ENCODE measurements at places on chromosomes 4 and X. TPM values are rescaled to one million over a fixed set of nuclear protein-coding genes. Genes with fewer than 3 reads are reported as not detected.

GRCh38 chrX:145532176-145532780, 285.0 kb downstream of the SPANXN1 start:
- no peak for DNase-seq

GRCh38 chr4:94208918-94209317, 1.3 kb downstream of the SMARCAD1 start:
- DNase-seq: no peak

DNA sequence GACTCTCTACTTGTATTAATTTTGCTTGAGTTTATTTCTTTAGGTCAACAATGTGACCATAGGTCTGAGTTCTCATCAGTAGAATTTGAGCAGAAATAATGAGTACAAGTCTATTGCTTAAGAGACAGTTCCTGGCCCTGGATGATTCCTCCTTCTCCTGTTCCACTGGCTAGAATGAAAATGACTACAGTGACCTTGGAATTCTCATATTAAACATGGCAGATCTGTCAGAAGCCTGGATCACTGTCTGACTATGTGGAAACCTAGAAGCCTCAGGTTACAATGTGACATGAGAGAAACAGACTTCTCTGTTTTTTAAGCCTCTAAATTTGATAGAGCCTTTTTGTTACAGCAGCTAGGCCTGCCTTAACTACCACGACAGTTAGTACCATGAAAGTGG, 82.9 kb upstream of the MED14 start:
- DNase-seq: no peak

DNA sequence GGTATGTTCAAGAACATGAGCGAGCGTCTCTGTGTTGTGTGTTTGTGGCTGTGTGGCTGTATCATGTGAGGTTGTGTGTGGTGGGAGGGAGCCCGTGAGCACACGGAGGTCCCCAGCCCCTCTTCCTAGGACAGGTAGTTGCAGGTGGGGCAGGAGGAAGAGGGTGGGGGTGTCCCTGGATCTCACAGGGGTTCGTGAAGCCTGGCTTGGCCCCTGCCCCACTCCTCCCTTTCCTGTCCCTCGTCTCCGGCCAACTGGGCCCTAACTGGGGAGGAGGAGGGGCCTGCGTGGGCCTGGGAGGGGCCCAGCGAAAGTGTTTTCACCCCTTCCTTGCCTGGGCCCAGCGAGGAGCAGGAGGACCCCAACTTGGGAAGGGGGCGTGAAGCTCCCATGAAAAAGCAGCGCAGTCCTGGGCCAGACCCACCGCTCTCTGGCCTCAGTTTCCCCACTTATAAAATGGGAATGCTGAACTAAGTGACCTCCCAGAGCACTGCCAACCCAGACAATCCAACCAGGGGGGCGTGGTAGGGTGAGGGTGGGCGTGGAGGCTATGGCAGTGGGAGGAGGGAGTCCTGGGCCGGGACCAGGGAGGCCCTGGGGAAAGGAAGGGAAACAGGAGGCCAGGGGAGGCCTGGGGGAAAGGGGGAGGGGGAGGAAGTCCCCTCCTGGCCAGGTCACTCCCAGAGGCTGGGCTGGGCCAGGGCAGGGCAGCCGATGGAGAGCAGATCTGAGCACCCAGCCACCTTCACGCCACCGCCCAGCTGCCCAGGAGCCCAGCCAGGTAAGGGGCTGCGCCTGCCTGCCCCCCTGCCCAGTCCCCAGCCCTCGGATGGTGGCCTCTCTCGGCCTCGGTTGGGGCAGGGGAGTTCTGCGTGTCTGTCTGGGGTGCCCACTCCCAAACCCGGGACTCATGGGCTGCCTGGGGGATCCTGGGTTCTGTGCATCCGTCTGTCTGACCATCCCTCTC, at the start of gene AVPR2:
AVPR2 (plus strand) TSS at position 683 of the 967 bp plus-strand sequence. CDS start 473 bp downstream, outside the sequence.
- DNase-seq: no peak

DNA sequence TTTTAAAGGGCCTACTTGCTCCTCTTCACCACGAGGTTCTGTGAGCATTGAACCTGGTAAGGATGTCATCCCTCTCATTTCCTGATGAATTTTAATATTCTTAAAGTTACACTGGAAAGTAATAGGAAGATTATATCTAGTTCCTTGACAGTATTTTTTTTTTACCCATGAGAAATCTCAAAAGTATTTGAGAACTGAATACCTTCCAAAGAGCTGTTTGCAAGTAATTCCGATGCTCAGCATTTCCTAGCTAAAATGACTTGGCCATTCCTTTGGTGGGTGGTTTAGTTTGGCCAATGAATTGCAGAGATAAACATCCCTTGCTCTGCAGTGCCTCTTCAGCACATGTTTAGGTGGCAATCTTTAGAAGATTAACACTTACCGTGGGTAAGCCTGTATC, 110.2 kb upstream of the WDR1 start:
- no peak for DNase-seq

DNA sequence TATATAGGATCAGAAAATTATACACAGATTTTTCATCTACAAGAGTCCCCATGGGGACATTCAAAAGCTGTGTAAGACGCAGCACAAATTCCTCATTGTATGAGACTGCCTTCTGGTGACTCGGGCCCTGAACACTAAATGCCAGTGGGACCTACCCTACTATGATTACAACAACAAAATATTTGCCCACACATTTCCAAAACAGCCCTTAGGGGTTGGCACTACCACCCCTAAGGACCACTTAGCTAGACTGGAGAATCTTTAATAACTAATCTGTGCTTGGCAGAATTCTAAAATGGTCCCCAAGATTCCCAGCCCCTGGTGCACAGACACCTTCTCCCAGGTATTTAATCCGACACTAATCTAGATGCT, 29.1 kb downstream of the UCHL1 start:
- DNase-seq: no peak

The TRMT10A gene
- total RNA-seq: 14.6 TPM

The LRCH2 gene
- 0.26 TPM for total RNA-seq

The TRIM60 gene
- total RNA-seq: not detected
